Placental pericyte (primary cell): ENCODE measurements at places on chromosomes 6 and 20. TPM values are rescaled to one million over a fixed set of nuclear protein-coding genes. Genes with fewer than 3 reads are reported as not detected.

Gene PTGIS
- 0.14 and 4.6 TPM in 2 replicates for total RNA-seq

Gene PDE7B
- 20.2 and 30.2 TPM in 2 replicates for total RNA-seq

Gene CST5
- total RNA-seq, result not detected in 2 replicates

Gene CTCFL
- under 0.01 TPM in 1 of 2 replicates, not detected in the other for total RNA-seq

Gene OPRL1
- 0.86 and 0.88 TPM in 2 replicates for total RNA-seq

Gene EGFL8
- 0.44 and 0.86 TPM in 2 replicates for total RNA-seq

Gene SYNDIG1
- total RNA-seq, result 0.57 TPM in 1 of 2 replicates, not detected in the other

Gene PHACTR1
- total RNA-seq, result 3.9 and 5.7 TPM in 2 replicates

Gene SOX18
- total RNA-seq, result 0.43 TPM in 1 of 2 replicates, not detected in the other

Gene SMLR1
- not detected in 2 replicates for total RNA-seq
